Trophoblast cell (in vitro differentiated cells and primary cell): ENCODE measurements at places on chromosomes 4 and X.

DNA sequence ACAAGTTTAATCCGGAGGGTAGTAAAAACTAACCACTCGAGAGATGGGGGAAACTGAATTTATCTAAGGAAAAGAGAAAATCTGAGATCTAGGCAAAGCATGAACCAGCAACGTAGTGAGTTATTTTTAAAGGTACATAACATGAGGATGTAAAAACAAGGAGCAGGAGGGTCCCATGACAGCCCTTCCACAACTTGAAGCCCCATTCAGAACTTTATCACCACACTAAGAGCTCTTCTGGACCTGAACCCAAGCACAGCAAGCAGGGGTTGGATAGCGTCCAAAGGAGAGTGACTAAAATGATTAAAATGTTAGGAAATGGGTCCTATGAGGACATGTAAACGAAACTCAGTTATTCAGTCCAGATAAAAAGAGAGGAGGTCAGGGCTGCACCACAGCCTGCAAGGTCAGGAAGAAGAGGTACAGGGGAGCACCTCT, 16.2 kb downstream of the SH3RF1 start:
- H3K27ac ChIP-seq = no peak overlapping the region
- H3K4me1 ChIP-seq = peaks cover 7% of the 10 kb centered on the region
- H3K27me3 ChIP-seq = no peaks in the 10 kb centered on the region
- DNase-seq = no peak

- no peaks in the 10 kb centered on the region for H3K27me3 ChIP-seq
- H3K27ac ChIP-seq = no peak overlapping the region
- H3K4me1 ChIP-seq = no peaks in the 10 kb centered on the region
- H3K4me3 ChIP-seq = no peak overlapping the region
These were observed 23.1 kb upstream of the CAMK2D start for GRCh38 chr4:113784497-113785250.

DNA sequence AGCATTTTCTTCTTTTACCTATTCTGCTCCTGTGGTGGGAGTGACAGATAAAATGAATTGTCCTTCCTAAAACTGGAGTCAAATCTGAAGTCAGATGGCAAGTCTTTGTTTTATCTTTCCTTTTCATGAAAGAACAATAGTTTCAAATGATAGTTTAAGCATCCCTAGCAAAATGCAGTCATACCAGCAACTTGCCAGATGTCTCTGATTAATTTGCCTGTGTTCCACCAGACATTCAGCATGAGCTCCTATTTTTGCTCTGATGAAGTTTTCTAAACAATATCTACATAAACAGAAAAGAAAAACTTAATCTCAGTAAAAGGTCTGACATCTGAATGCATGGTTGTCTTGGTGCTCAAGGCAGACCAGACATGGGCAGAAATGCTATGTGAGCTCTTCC, 15.2 kb downstream of the PRKG2 start:
- no peak overlapping the region for H3K4me3 ChIP-seq
- H3K4me1 ChIP-seq = no peaks in the 10 kb centered on the region
- DNase-seq = no peak

- peaks cover 10% of the 10 kb centered on the region for H3K4me1 ChIP-seq
- H3K27ac ChIP-seq = no peak within 1 kb of the TSS
- peak; percentile 13 for DNase-seq
- peak within 1 kb of the TSS; percentile 72 for H3K4me3 ChIP-seq
These were observed at the start of gene DCLK2 for GRCh38 chr4:150078041-150078578. Gene DCLK2, plus strand, starts transcription at chr4:150078445. Its CDS starts 583 bp downstream, at chr4:150079028.

DNA sequence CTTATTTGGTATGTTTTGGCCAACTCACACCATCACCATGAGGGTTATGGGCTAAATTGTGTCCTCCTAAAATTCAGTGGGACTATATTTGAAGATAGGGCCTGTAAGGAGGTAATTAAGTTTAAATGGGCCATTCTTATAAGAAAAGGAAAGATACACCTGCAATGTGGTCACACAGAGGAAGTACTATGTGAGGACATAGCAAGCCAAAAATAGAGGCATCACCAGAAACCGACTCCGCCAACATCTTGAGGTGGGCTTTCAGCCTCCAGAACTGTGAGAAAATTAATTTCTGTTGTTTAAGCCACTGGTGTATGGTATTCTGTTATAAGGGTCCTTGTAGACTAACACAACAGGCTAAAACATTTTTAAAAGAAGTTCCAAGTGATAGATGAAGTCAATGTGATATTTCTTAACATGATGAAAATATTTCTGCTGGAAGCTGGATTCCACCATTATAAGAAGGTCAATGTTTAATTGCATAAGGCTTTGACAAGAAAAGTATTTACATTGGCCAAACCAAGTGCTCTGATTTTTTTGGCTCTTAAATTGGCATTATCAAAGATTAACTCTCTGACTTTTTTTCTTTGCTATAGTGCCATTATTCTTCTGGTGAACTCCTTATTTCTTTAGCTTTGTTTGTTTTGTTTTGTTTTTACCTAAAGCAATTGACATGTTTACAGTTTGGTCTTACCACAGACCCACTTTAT, 540.9 kb downstream of the PPARGC1A start:
- H3K4me1 ChIP-seq = no peaks in the 10 kb centered on the region
- no peak overlapping the region for H3K4me3 ChIP-seq
- no peak overlapping the region for H3K27ac ChIP-seq
- no peak for DNase-seq
- H3K36me3 ChIP-seq = no peaks in the 10 kb centered on the region

GRCh38 chrX:155632431-155633100, 19.8 kb upstream of the TMLHE start:
- no peaks in the 10 kb centered on the region for H3K27me3 ChIP-seq
- no peaks in the 10 kb centered on the region for H3K4me1 ChIP-seq
- no peak overlapping the region for H3K4me3 ChIP-seq
- peak; percentile 22 for DNase-seq
